Stimulated activated CD4-positive, alpha-beta T cell treated with anti-CD3 and anti-CD28 coated beads, Interleukin-1b, Interleukin-23, amount 100 ng/mL, for 24 hours (primary cell): ENCODE measurements at places on chromosomes 2 and 18.

DNA sequence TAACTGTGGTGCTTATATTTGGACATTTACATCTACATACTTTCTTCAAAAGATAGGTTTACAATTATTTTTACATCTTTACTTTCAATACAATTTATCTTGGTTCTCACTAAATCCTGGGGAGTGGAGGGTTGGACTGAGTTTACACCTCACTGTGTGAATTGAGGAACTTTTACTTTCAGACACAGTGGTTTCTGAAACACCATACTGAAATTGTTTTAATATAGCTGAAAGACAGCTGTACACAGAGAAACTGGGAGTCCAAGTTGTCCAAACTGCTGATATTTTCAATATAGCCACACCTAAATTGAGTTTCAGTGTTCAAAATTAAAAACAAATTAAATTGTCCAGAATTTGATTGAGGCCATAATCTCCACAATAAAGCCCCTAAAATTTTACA, 16.8 kb downstream of the KCNH7 start:
- DNase-seq: no peak

DNA sequence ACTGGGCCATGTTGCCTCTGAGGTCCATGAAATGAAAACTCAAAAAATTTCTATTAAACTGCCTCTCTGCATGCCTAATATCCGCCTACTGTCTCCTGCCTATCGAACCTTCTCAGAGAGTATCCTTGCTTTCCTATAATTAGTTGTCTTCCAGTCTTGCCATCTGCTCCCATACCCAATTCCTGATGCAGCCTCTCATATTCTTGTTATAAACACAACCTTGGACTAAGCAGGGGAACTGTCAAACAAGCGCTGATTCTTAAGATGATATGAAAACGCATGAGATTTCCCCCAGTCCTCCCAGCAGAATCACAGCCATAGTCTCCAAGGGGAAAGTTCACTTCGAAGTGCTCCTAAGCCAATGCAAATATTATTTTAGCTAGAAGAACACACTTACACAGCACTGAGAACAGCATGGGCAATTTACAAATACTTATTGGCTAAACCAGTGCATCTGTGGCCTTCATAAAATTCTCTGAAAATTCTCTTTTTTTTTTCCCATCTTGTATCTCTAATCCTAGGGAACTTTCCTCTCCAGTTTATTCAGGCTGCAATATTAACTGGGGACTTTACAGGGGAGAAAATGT, 471.6 kb downstream of the MBD2 start:
- DNase-seq: no peak

- DNase-seq: no peak
Observed at GRCh38 chr2:172252154-172252553, 149.5 kb upstream of the DLX2 start.

- DNase-seq: no peak
Observed at GRCh38 chr18:23635283-23636070, 27.2 kb downstream of the ANKRD29 start.

- DNase-seq: no peak
Observed at GRCh38 chr2:28398101-28398834, 5.6 kb downstream of the FOSL2 start.

GRCh38 chr2:9398881-9399780, 24.2 kb downstream of the ITGB1BP1 start:
- DNase-seq: no peak

DNA sequence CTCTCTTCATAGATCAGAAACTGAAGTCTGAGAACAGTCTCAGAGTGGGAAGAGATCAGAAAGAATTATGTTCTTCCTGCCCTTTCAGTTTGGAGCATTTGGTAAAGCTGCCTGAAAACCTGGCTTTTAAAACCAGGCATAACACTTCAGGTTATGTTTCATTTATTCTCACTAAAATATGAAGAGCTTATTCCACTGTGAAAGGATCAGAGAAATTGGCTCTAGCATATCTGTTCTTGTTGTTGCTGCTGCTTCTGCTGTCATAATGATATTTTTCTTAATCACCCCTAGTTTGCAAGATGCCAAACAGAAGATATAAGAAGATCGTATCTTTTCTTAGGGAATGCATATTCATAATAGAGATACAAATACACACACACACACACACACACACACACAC, 476.9 kb downstream of the XIRP2 start:
- no peak for DNase-seq

DNA sequence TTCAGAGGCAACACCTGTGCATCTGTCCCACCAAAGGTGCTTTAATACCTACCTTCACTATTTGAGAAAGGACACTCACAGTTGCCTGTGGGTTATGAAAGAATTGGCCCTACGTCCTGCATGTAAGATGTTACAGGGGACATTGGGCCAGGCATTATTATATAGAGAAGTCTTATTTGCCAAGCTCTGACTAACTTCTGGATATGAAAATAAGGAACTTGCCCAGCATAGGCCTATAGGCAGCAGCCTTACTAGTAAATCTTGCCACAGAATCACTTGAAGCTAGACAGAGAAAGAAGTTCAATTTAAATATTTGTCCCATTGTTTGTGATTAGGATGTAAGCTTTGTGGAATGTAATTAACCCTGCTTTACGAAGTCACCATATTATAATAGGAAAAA, 41.7 kb downstream of the NLRC4 start:
- no peak for DNase-seq

DNA sequence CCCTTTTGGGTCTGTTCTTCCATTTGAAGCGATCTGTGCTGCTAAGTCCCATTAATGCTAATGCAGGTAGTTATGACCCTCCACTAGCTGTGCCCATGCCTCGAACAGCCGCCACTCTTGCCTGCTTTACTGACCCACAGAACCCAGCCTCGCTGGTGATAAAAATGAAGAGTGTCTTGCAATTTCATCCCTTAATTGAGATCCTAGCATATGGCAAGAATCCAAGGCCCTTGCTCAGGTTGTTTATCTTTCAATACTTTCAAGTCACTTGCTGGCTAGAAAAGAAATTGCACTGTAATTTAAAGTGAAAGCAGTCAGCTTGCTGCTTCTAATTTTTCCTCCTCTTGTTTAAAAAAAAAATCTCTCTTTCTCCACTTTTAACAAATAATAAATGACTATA, 73.6 kb downstream of the ZNF521 start:
- DNase-seq: no peak

- no peak for DNase-seq
Observed at GRCh38 chr2:29394311-29394980, 279.2 kb downstream of the CLIP4 start.

DNA sequence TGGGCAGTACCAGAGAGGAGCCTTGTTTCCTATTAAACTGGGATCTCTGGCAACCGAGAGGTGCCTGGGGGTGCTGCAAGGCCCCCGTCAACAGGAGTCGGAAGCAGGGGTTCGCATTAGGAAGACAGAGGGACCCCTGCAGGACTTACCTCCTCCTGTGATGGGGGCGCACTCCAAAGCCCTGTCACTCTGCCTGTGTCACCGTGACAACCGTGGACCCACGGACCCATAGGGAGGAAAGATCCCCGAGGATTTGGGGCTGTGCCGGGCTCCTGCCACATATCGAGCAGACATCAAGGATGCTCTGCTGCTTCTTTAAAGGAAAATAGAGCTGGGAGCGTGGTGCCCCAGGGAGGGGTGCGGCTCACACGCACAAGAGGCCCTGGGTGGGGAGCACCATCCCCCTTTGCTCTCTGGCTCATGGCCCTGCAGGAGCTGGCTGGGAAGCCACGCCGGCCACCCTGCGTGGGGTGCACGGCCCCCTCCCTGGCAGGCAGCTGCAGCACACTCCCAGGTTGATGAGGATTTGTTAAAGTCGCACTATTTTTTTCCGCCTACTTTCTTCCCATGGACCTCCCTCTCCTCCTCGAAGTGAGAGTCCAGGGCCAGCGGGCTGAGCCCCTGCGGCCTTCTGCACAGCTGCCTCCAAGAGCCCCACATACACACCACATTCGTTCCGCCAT, 167.5 kb downstream of the TWIST2 start:
- DNase-seq: no peak
